ENCODE measurements at places on chromosomes 16 and 17. TPM values are rescaled to one million over a fixed set of nuclear protein-coding genes. Genes with fewer than 3 reads are reported as not detected.

Gene TXNDC11
- 42.7 TPM for total RNA-seq

Gene MYO1C
- total RNA-seq = 26.7 TPM

Gene EVI2B
- total RNA-seq = 102 TPM

Gene HS3ST6
- total RNA-seq = not detected

Gene SYT17
- not detected for total RNA-seq

Gene HP
- not detected for total RNA-seq

Gene C17orf50
- not detected for total RNA-seq

Gene TMEM235
- total RNA-seq = not detected

Gene SYNGR3
- total RNA-seq = 1.9 TPM

Gene TP53TG3F
- not detected for total RNA-seq

Gene SEPTIN12
- not detected for total RNA-seq

Gene MFSD6L
- total RNA-seq = 0.71 TPM

Gene ZKSCAN2
- total RNA-seq = 4.7 TPM

Gene PARD6A
- 11.6 TPM for total RNA-seq

Gene UTS2R
- total RNA-seq = not detected

Gene HCRT
- not detected for total RNA-seq

Gene NPIPA7
- total RNA-seq = 14.0 TPM

Gene TBC1D3C
- not detected for total RNA-seq

Gene SCNN1B
- not detected for total RNA-seq

Gene LGALS9
- total RNA-seq = 233 TPM

Gene PLD2
- total RNA-seq = 17.3 TPM

Gene DUS1L
- 113 TPM for total RNA-seq

Gene PRRT2
- 0.98 TPM for total RNA-seq

Gene EPX
- total RNA-seq = not detected

Gene OR1F1
- total RNA-seq = not detected

Gene ZSCAN10
- total RNA-seq = 0.35 TPM

Gene MTHFSD
- 28.7 TPM for total RNA-seq

Gene PRDM7
- total RNA-seq = not detected

Gene WFIKKN1
- total RNA-seq = 1.8 TPM

Gene TMEM220
- total RNA-seq = 0.42 TPM

Gene YPEL3
- total RNA-seq = 50.7 TPM

Gene FBXL16
- total RNA-seq = 14.3 TPM

Gene LITAFD
- not detected for total RNA-seq

Gene ZNF48
- 13.9 TPM for total RNA-seq

Gene RARA
- 66.6 TPM for total RNA-seq

Gene ARL5C
- not detected for total RNA-seq

Gene CXCL16
- 1.6 TPM for total RNA-seq

Gene ZNF287
- total RNA-seq = 6.1 TPM

Gene VMO1
- 0.32 TPM for total RNA-seq

Gene P2RX5
- total RNA-seq = 39.4 TPM

Gene MGAT5B
- total RNA-seq = 0.45 TPM

Gene CCL14
- not detected for total RNA-seq

Gene FBXW10
- not detected for total RNA-seq

Gene KRT33A
- not detected for total RNA-seq

Gene MAPT
- 0.46 TPM for total RNA-seq
